ENCODE measurements at places on chromosomes 11 and 22. TPM values are rescaled to one million over a fixed set of nuclear protein-coding genes. Genes with fewer than 3 reads are reported as not detected.
A peak's percentile ranks its signal among the peaks of the same experiment; 100 is the strongest.

The EFCAB6 gene
- total RNA-seq, result 0.71 TPM

- no peak for DNase-seq
Observed at GRCh38 chr11:130533113-130533798, 84.8 kb downstream of the ADAMTS15 start.

DNA sequence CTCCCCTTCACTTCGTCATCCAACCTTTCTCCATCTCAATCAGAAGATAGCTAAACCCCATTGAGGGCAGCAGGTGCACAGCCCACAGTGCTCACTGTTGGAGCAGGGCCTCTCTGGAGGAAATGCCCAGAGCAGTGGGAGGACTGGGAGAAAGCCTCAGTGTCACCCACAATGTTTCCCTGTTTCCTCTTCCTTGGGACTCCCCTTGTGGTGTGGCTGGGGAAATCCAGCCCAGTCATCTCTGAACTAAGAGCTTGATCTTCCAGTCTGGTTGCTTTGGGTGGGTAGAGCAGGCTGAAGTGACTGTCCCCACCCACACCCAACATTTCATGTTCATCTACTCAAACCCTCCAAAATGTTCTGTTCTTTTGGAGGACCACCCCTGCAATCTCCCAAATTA lies 29.8 kb upstream of the EED start:
- DNase-seq, result peak; percentile 89

DNA sequence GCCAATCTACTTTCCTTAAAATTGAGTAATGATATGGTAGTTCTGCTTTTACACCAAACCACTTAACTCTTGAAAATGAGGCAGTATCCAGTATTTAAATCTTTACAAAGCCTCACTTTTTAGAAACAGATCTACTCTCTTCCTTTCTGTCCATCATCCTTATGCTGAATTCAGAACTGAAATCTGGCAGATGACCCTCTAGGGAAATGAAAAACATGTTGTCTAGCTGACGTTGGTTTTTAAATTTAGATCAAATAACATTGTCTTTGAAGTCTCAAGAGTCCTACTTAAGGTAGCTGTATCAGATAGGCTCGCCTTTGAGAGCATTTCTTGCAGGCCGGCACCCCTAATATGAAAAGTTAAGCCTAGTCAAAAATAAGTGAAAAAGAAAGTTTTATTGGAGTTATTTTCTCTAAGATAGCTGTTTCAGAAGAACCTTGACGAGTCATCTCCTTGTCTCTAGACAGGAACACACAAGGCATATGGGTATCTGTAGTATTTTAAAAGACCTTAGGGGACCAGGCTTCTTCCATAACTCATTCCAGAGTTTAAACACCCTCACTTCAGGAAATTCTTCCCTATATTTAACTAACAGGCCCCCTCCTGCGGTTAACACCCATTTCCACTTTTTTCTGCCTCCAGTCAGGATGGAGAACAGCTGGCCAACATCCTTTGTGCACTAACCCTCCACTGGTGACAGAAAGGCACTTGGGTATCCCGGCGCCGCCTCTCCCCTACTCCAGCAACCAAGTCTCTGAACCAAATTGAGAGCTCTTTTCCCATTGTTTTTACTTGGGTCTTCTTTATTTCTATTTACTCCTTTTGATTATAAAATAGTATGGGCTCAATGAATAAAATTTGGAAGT lies 81.2 kb downstream of the WNT11 start:
- no peak for DNase-seq

DNA sequence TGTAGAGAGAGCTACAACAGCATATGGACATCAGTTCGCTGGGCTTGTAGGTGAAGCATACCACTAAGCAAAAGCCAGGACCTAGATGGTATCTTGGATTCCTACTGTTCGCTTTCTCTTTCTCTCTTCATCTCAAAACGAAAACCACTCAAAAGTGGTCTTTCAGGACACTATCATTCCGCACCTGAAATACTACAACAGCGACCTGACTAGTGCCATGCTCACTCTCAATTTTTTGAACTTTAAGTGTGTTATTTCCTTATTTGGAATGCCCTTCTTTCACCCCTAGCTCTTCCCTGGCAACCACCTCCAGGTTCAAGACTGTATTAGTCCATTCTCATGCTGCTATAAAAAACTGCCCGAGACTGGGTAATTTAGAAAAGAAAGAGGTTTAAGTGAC lies 59.2 kb downstream of the CCDC83 start:
- DNase-seq, result no peak

DNA sequence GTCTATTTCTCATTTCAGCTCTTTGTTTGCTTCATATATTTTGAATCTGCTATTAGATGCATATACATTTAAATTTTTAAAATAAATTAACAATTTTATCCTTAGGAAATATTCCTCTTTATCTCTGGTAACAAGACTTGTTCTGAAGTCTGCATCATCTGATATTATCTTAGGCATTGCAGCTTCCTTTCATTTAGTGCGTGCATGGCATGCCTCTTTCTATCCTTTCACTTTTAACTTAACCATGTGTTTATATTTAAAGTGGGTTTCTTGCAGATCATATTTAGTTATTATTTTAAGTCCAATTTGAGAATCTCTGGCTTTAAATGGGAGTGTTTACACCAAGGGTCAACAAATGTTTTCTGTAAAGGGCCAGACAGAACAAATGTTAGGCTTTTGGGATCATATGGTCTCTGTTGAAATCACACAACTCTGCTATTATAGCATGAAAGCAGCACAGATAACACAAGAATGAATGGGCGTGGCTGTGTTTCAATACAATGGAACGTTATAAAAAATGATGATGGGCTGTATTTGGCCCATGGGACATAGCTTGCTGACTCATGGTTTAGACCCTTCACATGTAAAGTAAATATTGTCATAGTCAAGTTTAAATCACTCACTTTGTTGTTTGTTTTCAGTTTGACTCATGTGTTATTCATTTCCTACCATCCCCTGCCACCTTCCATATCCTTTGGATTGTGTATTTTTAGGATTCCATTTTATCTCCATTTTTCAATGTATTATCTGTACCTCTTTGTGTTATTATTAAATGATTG lies 83.9 kb upstream of the SNX19 start:
- DNase-seq, result no peak

The SLC22A25 gene
- total RNA-seq, result not detected

DNA sequence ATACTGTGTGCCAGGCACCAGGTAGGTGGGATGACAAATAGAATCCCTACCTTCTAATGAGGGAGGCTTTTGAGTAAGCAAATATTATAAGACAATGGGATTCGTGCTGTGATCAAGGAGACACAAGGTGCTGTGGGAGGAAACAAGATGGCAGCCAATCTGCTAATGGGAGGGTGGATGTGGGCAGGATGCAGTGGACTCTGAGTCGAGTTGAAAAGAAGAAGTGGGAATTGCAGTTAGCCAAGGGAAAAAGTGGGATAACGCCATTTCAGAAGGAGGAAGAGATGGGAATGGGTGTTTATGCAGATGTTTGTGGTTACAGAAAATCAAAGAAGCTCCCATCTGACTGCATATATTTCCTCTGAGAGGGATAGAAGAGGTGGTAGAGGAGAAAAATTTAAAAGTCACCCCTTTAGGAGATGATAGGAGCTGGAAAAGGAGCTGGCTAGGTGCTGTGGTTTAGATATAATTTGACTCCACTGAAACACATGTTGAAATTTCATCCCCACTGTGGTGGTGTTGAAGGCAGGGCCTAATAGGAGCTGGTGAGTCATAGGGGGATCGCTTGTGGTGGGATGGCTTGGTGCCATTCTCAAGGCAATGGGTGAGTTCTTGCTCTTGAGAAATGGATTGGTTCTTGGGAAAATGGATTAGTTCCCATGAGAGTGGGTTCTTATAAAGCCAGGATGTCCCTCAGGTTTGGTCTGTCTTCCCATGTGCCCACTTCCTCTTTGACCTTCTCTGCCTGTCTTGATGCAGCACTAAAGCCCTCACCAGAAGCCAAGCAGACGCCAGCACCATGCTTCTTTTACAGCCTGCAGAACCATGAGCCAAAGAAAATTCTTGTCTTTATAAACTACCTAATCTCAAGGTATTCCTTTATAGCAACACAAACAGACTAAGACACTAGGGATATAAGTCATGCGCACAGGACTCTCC lies 30.0 kb upstream of the POU2AF1 start:
- no peak for DNase-seq

The SLC1A2 gene
- not detected for total RNA-seq

- no peak for DNase-seq
Observed at GRCh38 chr11:110356762-110357671, 60.6 kb upstream of the RDX start.

The HPX gene
- total RNA-seq, result 0.16 TPM

GRCh38 chr22:23700706-23701105 lies 9.9 kb downstream of the RGL4 start:
- peak; percentile 22 for DNase-seq

- DNase-seq, result no peak
Observed at GRCh38 chr11:100872951-100873740, 186.1 kb downstream of the ARHGAP42 start.

The CCDC87 gene
- 0.09 TPM for total RNA-seq

- no peak for DNase-seq
Observed at GRCh38 chr22:29596408-29596807, 7.0 kb upstream of the NF2 start.

The B4GALNT4 gene
- total RNA-seq, result 6.6 TPM

DNA sequence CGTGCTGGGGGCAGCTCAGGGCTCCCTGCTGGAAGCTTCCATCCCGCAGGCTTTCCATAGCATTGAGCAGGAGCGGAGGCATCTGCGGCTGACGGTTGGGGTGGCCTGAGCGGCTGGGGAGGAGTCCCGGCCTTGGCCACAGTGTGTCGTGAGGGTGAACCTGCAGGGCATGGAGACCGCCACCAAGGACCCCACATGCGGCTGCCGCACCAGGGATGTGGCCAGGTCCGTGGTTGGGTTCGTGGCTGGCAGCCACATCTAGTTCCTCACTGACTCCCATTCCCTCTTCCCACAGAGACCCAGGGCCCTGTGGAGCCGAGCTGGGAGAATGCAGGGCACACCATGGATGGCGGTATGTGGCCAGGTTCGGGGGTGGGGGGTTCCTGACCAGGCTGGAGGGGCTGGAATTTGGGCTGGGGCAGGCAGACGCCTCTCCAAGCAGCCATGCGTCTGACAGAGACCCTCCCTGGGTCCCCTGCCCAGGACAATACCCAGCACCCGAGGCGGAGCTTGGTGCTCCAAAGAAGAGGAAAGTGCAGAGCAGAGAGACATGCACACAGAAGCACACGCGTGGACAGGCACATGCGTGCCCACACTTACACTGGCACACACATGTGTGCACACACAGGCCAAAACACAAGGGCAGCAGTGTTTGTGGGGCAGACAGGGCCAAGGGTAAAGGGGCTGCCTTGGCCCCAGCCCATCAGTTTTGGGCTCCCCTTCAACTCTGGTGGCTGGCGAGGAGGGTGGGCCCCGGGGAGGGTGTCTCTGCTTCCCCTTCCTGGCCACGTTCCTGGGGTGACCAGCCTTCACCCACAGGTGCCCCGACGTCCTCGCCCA lies 2.7 kb downstream of the MUC5B start:
- DNase-seq, result peak; percentile 3

DNA sequence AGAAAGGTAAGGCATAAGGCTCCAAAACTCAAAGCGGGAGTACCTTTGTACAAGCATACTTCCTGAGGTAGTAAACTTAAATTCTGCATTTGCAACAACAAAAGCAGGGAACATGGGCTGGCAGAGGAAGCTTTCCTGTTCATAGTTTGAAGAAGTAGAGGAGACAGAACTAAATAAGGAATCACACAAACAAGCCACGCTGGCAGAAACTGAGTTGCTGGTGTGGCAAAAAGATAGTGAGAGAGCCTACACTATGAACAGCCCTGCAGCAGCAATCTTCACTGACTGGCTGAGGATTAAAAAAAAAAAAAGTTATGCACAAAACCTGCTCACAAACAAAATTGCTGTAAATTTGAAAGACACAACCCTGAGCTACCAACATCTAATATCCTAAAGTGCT lies 46.5 kb downstream of the FCHSD2 start:
- no peak for DNase-seq

GRCh38 chr22:33353502-33353901 lies 295.3 kb upstream of the SYN3 start:
- no peak for DNase-seq

DNA sequence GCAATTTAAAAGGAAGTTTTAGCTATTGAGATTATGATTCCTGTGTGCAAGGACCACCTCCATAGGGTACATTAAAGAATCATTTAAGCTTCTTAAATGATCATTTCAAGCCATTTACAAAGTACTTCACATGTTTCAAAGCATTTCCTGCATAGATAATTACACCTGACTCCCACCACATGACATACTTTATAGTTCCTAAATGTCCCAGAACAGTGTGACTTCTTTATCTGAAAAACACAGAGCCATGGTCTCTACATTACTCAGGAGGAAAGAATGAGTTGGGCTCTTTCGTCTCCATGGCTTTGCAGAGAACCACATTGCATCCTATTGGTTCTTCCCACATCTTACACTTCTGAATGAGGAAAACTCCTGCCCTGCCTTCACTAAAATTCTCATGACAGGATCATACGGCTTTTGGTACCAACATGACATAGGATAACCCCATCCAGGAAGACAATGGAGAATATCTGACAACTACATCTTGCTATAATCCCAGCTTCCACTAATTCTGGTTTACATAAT lies 88.6 kb downstream of the ETS1 start:
- DNase-seq, result no peak

The RIMBP3B gene
- total RNA-seq, result 0.41 TPM

GRCh38 chr11:69000831-69001242 lies 12.2 kb downstream of the MRGPRF start:
- no peak for DNase-seq

GRCh38 chr11:119536801-119537200 lies 113.8 kb upstream of the THY1 start:
- no peak for DNase-seq

GRCh38 chr22:39089928-39090327 lies 7.1 kb upstream of the APOBEC3H start:
- DNase-seq, result peak; percentile 18

GRCh38 chr11:10699072-10699471 lies 5.5 kb upstream of the IRAG1 start:
- no peak for DNase-seq

- peak; percentile 77 for DNase-seq
Observed at GRCh38 chr11:110711776-110712658, at the start of gene ARHGAP20. Gene ARHGAP20 (minus strand): TSS chr11:110712437. CDS start chr11:110712231, 206 bp downstream.

The MYO18B gene
- 0.53 TPM for total RNA-seq

DNA sequence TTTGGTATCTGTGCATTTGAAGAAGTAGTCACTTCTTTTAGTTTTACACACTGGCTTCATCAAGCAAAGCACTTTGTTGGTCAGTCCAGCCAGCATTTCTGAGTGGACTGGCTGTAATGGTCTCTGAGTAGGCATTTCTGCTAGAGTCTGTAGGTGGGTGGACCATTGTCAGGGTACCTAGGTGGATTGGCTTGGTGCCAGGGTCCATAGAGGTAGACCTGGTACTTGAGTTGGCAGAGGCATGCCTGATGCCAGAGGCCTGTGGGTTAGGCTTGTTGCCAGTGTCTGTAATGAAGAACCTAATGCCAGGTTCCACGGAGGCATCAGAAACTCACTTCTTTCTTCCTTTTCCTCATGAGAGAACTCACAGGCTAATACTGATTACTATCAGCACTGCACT lies 157.9 kb upstream of the C11orf87 start:
- DNase-seq, result no peak

GRCh38 chr11:69920345-69921127 lies 101.3 kb upstream of the FGF3 start:
- no peak for DNase-seq

The TPH1 gene
- 0.23 TPM for total RNA-seq

Measured in activated CD4-positive, alpha-beta T cell treated with anti-CD3 and anti-CD28 coated beads for 36 hours (primary cell).